ENCODE measurements at places on chromosomes 16 and 17. TPM values are rescaled to one million over a fixed set of nuclear protein-coding genes. Genes with fewer than 3 reads are reported as not detected.
A peak's percentile ranks its signal among the peaks of the same experiment; 100 is the strongest.

DNA sequence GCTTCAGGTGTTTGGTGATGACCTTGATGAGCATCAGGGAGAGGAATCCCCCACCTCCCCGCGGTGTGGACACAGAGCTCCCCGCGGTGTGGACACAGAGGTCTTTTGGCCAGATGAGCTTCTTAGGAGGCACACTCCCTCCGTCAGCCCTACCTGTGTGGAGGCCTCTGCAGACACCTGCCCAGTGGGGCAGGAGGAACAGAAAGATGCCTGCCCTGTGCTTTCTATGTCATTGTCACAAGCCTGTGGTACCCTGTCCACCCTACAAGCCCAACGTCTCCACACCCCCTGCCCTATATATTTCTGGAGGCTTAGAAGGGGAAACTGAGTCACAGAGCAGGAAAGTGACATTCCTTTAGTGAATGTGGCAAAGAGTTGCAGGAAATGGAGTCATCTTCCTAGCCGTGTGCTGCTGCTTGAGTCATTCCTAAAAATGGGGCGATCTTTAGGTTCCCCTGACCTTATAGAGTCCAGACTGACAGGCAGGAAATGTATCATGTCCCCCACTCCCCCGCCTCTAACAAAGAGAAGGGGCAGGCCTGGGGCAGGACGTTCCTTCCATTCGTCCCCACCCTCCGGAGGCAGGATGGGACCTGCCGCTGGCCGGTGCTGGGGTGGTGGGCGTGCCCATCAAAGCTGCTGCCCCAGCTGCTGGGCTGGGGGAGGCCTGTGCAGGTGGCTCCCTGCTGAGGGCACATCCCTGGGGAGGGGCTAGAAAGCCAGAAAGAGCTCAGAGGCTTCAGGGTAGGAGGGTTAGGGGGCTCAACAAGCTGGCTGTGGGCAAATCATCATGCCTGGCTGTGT, 1.0 kb upstream of the C16orf74 start:
- no peak for DNase-seq

- DNase-seq = no peak
These were observed 50.2 kb upstream of the CMIP start for GRCh38 chr16:81394416-81394815.

- DNase-seq = no peak
These were observed 3.2 kb upstream of the KRT10 start for GRCh38 chr17:40825599-40825998.

DNA sequence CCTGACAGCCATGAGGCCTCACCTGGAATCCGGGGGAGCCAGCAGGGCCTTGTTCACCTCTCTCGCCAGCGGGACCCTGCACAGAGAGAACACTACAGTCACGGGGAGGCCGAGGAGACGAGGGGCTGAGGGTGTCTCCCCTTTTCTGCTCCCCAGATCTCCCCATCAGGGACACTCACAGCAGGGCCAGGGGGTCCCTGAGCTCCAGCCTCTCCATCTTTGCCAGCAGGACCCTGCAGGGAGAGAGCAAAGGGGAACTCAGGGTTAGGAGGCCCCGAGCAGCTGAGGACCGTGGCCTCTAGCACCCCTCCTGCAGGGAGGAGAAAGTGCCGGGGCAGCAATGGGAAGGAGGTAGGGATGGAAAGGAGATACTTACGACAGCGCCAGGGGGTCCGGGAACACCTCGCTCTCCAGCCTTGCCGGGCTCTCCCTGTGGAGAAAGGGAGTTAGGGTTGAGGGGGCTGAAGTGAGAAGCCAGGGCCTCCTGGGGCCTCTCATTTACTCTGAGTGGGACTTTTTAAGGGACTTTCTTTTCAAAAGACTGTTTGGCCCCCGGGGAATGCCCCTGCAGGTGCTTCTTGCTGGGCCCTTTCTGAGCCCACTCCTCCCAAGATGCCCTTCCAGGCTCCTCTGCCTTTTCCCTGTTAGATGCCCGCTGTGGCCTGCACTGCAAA, 8.7 kb downstream of the COL1A1 start:
- DNase-seq = no peak

DNA sequence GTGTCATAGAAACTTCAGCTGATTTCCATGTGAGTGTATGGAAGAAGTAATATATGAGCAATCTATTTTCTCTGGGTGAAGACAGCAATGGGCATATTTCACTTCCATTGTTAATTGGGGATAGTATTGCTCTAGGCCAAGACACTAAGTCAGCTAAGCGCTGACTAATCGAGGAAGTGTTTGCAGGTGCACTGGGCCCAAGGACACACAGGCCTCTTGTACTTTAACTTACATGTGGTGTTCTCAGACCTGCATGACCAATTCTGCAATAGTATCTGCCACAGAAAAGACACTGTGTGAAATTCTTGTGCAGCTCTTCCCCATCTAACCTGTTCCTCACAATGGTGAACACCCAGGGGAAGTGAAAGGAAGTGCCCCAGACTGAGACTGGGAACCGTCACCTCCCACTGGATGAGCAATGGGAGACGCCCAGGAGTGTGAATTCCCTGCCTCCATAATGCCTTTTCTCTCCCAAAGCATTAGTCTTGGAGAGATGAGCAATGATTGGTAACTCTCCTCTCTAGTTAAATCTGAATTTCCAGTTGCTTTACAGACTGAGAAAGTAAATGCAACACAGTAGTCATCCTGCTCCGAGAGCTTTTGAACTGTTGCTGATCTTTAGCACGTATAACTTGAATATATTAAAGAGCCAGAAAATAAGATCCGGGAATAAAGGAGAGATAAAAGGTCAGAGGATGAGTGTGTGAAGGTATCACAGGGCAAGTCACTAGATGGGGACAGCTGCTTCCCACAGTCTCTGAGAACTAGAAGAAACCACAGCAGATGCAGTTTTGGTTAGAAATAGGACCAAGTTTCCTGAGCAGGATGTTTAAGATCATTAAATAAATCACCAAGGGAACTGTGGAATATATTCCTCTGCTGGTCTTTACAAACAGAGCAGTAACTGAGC, 82.6 kb downstream of the CDK5R1 start:
- DNase-seq = no peak

DNA sequence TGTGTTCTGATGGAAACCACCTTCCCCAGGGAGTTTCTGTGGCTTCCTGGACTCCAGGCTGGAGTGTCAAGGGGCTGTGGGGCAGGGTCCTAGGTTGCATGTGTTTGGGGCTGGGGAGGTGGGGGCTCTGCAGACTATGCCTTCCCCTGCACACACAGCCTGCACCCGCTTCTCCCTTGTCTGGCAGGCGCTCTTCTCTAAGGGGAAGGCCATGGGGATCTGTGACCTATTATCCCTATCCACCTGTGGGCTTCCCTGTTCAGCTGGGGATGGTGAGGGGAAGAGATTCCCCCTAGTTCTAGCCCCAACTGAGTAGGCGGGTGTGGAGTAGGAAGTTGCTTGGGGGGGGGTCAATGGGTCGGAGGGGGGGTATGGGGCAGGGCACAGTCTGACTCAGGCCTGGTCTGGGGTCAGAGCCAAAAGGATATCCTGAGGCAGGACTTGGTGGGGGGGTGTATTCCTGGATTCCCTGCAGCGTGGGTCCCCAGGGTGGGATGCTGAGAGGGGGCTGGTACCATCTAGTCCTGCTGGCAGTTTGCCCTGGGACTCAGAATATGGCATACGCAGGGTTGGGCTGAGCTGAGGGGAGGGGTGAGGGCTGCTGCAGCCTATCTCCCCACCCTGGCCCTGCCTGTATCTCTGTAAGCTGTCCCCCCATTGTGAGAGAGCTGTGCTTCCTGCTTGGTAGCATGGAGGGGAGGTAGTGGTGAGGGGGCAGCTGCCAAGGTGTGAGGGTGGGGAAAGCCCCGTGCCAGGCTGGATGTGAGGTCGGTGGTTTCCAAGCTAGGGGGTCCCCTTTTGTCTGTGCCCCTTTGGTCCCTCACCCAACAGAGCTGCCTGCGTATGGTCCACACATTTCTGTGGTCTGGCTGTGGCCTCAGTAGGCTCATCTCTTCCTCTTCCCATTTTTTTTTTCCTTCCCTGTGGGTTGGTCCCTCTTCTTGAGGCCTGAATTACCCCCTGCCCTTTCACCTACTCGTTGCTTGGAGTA, 14.7 kb downstream of the RARA start:
- no peak for DNase-seq

DNA sequence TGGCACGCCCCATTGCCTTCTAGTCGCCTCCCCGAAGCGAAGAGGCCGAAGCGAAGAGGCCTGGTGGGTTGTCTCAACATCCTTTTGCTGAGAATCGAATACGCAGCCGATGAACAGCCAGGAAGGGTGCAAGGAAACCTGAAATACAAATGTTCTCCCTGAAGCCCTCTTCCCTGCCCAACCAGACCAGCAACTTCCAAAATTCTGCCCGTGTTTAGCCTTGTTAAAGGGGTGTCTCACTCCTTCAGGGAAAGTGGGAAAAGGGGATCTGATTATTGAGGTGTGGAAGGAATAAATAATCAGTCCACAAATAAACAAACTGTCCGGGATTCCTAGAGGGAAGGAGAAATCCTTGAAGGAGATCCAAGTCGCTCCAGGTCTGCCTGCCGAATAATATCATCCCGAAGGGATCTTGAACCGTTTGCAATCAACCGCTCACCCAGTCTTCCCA, 1.4 kb upstream of the FOXC2 start:
- DNase-seq = no peak

DNA sequence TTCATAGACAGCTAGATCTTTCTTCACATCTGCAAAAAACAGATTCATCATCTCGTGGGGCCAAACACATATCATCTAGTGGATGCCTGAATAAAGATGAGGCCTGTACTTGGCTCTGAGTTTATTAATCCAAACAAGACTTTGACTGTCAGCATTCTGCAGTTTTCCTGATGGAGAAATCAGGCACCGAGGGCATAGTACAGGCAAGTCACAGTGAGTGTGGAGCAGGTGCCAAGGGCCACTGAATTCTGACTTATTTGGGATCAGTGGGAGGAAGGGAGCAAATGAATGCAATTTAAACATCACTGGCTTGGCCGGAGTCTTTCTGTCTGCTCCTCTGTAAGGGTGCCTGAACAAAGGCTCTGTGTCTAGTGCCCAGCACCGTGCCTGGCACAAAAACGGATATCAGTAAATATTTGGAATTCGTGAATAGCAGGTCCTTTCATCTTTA, 975 bp downstream of the CFAP20 start:
- no peak for DNase-seq

DNA sequence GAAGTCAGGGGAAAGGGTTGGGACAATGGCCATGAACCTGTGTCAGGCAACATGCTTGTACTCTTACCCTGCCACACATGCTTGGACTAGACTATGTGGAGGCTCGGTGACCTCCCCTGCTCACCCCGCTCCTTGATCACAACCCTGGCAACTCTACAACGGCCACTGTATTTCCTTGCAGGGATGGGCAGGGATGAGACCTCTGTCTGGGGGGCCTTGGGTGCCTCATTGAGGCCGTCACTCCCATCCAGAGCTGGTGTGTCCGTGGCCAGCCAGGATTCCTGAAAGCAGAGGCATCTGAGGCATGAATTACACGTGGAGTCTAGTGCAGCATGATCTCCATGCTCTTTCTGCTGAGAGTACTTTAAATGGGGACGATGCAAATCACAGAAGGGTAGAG, 948 bp downstream of the PLA2G15 start:
- DNase-seq = no peak

GRCh38 chr16:87375426-87376135, 8.0 kb downstream of the FBXO31 start:
- no peak for DNase-seq

DNA sequence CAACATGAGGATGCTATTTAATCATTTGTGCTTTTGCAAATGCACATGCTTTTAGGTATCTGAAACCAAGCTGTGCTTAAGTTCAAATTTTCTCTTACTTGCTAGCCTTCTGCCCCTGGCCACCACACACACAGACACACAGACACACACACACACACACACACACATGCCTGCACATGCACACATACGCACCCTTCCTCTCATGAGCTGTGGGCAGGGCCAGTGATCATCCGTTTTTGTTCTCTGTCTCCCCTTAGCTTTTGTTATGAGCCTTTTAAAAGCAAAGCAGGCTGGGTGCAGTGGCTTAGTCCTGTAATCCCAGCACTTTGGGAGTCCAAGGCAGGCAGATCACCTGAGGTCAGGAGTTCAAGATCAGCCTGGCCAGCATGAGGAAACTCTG, 34.2 kb downstream of the CD300LF start:
- no peak for DNase-seq

DNA sequence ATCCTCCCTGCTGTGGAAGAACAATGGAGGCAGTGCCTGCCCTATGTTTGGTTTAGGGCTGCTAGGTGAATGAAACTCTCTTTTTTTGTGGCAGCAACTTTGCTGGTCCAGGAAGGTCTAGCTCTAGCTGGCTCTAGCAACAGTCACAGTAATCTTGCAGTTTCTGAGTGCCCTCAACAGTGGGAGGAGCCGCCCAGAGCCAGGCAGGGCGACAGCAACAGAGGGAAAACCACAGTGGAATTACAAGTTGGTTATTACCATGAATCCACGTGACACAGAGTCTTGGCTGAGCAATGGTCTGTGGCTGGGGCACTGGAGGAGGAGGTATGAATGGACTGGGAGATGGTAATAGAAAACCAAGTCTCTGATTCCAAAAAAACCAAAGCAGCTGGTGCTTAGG, 10.3 kb downstream of the HSPB9 start:
- no peak for DNase-seq

GRCh38 chr17:68290268-68290954, 516 bp downstream of the SLC16A6 start:
- peak; percentile 65 for DNase-seq

- no peak for DNase-seq
These were observed 46.1 kb downstream of the KCNJ16 start for GRCh38 chr17:70121126-70121525.

- no peak for DNase-seq
These were observed 285.7 kb upstream of the ERCC4 start for GRCh38 chr16:13634253-13634652.

DNA sequence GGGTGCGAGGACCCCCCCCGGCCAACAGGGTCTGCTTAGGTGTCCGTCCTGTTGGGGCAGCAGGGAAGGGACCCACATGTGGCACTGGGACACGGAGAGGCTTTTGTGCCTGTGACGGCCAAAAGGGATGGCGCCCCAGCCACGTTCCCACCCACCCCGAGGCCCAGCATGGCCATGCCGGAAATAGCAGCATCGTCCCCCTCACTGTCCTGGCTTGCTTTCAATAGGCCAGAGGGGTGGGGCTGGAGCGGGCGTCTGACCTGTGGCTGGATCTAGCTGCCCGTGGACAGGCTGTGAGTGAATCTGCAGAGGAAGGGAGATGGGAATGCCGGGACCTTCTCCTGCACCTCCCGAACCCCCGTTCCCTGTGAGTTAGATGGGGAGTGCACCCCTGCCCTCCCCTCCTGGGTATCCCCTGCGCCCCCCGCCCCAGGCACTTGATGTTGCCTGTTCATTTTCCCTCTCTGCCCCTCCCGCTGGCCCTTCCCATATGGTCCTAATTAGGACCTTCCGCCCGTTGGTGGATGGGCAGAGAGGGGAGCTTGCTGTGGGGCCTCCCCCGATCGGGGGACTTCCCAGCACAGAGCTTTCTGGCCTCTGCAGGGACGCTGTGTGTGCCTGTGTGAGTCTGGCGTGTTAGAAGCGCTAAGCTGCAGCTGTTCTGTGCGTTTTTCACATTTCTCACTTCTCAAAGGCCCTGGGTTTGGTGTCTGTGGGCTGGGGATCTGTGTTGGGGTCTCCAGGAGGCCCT, 292.8 kb downstream of the SEC14L1 start:
- DNase-seq = no peak

RNF222 gene
- total RNA-seq = not detected

APOH gene
- total RNA-seq = 1.9 TPM

PGAP3 gene
- 24.9 TPM for total RNA-seq

OR2C1 gene
- not detected for total RNA-seq

UMOD gene
- total RNA-seq = not detected
